ENCODE measurements at places on chromosomes 7 and 10. TPM values are rescaled to one million over a fixed set of nuclear protein-coding genes. Genes with fewer than 3 reads are reported as not detected.
A peak's percentile ranks its signal among the peaks of the same experiment; 100 is the strongest.

DNA sequence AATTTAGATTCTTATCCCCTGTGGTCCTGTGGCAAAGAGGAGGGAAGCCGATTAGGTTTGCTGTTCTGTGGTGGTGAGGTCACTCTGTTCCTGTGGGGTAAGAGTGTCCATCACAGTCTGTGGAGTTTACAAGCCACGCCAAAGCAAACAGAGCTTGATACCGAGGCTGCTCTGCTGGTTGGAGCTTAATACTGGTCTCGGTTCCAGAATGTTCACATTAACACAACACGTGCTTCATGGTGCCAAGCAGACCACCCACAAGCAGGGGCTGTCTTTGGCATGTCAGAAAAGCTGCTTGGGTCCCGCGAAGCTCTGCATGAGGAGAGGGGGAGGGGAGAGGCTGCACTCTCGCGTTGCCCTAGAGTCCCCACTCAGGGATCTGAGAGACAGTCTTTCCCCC, 47.5 kb downstream of the DNAJB6 start:
- H3K36me3 ChIP-seq, result peaks cover 6% of the 10 kb centered on the region
- no peak for DNase-seq
- no peaks in the 10 kb centered on the region for H3K27me3 ChIP-seq
- peaks cover 19% of the 10 kb centered on the region for H3K4me1 ChIP-seq

- no peak for DNase-seq
- no peak overlapping the region for H3K4me3 ChIP-seq
These were observed 188.6 kb downstream of the ZNF365 start for GRCh38 chr10:62562795-62563194.

- H3K4me1 ChIP-seq, result no peaks in the 10 kb centered on the region
- no peaks in the 10 kb centered on the region for H3K27me3 ChIP-seq
- no peak overlapping the region for H3K4me3 ChIP-seq
These were observed 15.8 kb upstream of the ADAMTS14 start for GRCh38 chr10:70656489-70656888.

CALCR gene
- total RNA-seq, result 0.91 TPM

DNA sequence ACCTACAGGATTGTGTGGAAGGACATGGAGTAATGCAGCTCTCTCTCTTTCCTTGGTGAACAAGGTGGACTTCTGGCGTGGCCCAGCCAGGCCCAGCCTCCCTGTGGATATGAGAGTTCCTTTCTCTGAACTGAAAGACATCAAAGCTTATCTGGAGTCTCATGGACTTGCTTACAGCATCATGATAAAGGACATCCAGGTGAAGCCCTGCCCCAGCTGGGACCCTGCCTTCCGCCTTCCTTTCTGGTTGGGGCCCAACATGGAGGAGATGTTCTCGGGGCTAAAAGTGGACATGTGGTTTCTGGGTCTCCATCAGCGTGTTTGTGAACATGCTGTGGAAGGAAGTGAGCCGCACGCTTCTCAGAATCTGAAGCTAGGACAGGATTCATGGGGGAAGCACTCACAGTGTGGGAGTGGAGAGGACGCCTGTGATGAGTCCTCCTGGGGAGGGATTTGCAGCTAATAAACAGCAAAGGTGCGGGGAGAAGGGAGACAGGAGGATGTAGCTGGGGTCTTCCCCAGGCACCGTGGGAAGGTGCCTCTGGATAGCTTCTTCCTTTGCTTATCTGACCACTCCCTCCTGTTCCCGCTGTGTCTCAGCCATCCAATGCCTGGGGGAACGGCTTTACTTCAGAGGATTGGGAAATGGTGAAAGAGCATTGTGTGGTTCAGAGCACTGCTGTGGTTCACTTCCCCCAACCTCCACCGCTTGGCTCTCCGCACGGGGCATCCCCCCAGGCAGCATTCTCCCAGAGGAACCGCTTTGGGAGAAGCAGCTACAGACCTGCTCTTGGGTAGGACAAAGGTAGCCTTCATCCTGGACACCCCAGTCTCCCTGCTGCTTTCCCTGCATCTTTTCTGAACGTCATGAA, 5.5 kb downstream of the CPA5 start:
- H3K27ac ChIP-seq, result peak overlapping the region; percentile 23
- no peaks in the 10 kb centered on the region for H3K36me3 ChIP-seq
- no peak for DNase-seq
- H3K27me3 ChIP-seq, result peaks cover 2% of the 10 kb centered on the region

GRCh38 chr10:132764108-132764507, 21.8 kb downstream of the NKX6-2 start:
- no peak for DNase-seq
- H3K27ac ChIP-seq, result no peak overlapping the region
- H3K4me3 ChIP-seq, result no peak overlapping the region
- H3K4me1 ChIP-seq, result no peaks in the 10 kb centered on the region

PTN gene
- 0.32 TPM for total RNA-seq

ATP6V0E2 gene
- 12.8 TPM for total RNA-seq

SH2B2 gene
- total RNA-seq, result 30.3 TPM

TAS2R3 gene
- total RNA-seq, result 0.20 TPM

DNA sequence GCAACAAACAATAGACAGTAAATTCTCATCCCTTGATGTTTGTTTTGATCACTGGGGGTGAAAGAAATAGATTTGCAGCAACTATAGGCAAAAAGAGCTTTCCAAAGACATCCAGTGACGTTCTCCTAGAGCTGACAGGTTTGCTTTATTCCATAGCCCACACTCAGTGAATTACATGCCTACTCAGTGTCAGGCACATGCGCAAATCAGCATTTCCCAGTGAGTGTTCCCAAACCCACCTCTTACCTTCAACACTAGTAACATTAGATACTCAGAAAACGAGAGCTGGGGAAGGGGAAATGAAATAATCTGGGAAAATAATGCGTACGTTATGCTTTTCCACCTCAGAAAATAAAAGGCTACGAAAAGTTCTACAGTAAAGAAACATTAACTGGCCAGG, 144.1 kb downstream of the CPEB3 start:
- no peak overlapping the region for H3K4me3 ChIP-seq
- no peaks in the 10 kb centered on the region for H3K36me3 ChIP-seq
- DNase-seq, result no peak
- H3K27ac ChIP-seq, result peak overlapping the region; percentile 66
- no peaks in the 10 kb centered on the region for H3K27me3 ChIP-seq

DNA sequence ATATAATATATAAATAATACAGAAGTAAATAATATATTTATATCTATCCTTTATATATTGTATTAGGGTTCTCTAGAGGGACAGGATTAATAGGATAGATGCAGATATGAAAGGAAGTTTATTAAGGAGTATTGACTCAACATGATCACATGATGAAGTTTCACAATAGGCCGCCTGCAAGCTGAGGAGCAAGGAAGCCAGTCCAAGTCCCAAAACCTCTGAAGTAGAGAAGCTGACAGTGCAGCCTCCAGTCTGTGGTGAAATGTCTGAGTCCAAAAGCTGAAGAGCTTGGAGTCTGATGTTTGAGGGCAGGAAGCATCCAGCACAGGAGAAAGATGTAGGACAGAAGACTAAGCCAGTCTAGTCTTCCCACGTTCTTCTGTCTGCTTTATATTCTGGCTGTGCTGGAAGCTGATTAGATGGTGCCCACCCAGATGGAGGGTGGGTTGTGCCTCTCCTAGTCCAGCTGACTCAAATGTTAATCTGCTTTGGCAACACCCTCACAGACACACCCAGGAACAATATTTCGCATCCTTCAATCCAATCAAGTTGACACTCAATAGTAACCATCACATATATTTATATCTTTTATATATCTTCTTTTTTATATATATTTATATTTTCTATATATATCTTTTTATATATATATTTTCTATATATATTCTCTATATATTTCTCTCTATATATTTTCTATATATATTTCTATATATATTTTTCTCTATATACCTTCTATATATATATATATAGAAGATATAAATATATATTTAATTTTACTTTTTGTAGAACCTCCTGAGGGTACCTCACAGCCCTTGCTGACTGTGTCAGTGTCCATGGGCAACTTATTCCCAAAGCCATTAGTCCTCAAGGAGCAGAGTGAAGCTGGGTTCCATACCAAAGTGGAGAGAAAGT, 24.6 kb upstream of the AKR1B10 start:
- peak overlapping the region; percentile 53 for H3K27ac ChIP-seq
- peak; percentile 65 for DNase-seq
- H3K36me3 ChIP-seq, result no peaks in the 10 kb centered on the region
- no peaks in the 10 kb centered on the region for H3K27me3 ChIP-seq
- H3K4me1 ChIP-seq, result peaks cover 4% of the 10 kb centered on the region

DNA sequence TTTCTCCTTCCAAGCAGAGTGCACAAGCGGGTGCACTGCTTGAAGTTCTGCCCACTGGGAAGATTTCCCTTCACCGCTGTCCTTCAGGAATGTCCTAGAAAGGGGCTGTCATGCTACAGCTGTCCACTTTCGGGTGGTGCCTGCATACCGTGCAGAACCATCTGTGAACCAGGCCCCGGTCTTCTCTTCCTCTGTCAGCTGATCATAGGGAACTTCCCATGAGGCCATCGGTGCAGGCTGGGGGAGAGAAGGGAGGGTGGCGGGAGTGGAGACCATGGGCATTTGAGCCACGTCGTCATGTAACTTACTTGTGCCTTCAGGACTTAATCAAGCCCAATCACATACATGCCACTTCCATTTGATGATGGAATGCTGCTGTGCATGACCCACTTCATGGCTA, 111.6 kb downstream of the NKX6-2 start:
- H3K4me3 ChIP-seq, result no peak overlapping the region
- H3K27ac ChIP-seq, result no peak overlapping the region
- DNase-seq, result no peak
- H3K27me3 ChIP-seq, result no peaks in the 10 kb centered on the region

PIP gene
- not detected for total RNA-seq
